ENCODE measurements at places on chromosomes 4 and X.
A peak's percentile ranks its signal among the peaks of the same experiment; 100 is the strongest.

GRCh38 chrX:17553469-17553868 lies 178.5 kb downstream of the NHS start:
- peak; percentile 19 for DNase-seq

- DNase-seq = no peak
Measured at GRCh38 chrX:77675986-77676385, 110.0 kb downstream of the ATRX start.

- no peak for DNase-seq
Measured at GRCh38 chr4:140014284-140014683, 139.7 kb downstream of the MAML3 start.

GRCh38 chr4:169051761-169052593 lies 41.9 kb upstream of the CBR4 start:
- no peak for DNase-seq

DNA sequence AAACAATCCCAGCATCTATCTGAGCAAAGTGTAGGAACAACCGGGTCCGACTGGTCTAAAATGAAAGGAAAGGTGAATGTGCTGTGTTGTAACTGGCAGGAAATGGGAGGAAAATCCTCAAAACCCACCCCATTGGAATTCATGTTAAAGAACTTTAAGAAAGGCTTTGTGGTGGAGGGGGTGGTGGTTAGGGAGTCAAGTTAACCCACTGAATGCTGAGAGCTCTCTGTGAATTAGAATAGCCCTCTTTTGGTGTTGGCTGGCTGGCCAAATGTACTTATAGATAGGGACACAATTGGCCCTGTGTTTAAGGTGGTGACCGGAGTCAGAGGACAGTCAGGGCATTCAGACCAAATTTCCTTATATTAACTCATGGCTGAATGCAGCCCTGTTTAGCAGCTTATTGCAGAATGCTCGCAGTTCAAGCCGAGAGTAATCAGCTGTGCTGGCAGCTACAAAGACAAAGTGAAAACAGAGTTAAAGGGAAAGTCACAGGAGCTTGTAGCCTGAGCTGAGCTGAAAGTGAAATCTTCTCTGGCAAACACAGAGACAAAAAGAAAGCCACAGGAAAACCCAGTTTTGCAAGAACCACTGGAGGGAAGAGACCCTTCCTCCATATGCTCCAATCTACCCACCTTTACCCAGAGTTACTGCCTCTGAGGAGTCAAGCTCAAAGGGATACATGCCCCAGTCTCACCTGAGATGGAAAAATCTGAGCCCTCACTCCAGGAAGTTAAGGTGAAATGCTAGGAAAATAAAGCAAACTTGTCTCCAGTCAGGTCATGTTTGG lies 38.5 kb upstream of the UGT2B7 start:
- DNase-seq = no peak

DNA sequence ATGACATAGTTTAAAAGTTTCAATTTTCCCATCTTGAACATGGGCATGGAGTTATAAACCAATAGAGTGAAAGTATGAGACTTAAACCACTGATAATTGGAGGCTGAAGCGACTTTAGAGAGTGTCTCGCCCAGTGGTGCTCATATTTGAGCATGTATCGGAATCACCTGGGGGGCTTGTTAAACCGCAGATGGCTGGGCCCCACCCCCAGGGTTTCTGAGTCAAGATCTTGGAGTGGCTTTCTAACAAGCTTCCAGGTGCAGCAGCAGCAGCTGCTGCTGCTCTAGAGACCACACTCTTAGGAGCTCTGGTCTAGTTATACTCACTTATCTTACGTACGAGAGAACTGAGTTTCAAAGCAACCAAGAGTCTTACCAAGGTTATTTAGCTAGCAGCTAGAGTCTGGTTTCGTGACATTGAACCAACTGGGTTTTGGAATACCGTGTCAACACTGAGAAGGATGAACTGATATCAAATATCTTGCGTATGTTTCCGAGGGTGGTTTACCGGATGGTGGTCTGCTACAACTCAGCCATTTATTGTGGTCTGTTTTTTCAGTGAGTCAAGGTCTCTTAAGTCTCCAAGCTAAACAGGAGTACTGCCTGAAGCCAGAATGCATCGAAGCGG lies 5.9 kb downstream of the PHEX start:
- no peak for DNase-seq

GRCh38 chr4:102868153-102868780 lies 525 bp upstream of the CISD2 start:
- DNase-seq = no peak

DNA sequence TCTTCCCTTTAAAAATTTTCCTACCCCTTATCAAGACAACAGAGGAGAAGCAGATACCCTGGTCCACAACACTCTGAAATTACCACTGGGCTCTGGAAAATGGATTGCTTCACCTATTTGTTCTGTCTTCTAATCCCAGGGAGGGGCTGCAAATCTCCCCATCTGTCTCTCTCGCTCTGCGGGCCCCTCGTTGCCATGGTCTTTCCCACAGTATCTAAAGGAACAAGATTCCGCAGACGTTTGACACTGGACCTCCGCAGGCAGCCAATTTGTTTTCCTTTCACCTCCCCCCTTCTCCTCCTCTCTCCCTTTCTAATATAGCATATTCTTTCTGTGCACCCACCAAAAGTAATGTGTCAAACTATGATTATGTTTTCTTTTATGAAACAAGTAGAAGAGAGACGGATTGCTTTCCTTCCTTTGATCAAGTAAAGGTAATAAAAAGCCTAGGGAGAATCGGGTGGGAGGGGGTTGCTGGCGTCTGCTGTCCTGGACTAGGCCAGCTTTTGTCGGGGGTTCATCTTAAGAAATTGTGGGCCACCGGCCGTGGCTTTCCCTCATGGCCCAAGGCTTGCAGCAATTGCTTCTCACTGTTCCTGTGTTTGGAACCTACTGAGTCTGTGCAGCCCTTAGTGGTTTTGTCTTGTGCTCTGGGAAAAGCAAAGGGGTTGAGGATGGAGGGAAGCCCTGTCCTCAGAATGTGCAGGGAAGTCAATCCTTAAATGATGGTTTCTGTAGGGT lies 81.0 kb downstream of the MGST2 start:
- DNase-seq = no peak

DNA sequence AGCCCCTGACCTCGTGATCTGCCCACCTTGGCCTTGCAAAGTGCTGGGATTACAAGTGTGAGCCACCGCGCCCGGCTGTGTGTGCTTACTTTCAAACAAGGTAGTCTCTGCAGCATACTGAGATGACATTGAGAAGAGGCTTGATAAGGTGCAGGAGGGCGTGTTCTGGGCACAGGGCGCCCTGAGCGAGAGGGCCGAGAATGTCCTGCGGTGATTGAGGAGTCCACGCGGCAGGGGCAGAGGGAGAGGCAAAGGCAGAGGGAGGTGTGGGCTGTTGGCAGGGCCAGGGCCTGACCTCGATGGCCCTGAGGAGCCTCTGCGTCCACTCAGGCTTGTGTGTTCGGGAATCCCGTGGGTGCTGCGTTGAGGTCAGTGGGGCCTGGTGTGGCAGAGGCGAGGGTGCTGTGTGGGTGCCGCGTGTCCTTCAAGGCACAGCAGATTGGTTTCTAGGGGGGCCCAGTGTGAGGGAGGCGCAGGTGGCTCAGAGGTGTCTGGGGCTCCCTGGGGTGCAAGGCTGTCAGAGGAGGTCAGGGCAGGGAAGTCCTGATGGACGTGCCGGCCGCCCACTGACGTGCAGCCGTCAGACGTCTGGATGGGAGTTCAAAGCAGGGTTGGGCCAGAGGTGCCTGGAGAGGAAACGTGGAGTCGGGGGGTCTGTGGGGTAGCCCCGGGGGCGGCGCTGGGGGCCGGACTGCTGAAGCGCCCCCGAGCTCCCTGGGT lies 12.1 kb downstream of the PCGF3 start:
- DNase-seq = no peak

DNA sequence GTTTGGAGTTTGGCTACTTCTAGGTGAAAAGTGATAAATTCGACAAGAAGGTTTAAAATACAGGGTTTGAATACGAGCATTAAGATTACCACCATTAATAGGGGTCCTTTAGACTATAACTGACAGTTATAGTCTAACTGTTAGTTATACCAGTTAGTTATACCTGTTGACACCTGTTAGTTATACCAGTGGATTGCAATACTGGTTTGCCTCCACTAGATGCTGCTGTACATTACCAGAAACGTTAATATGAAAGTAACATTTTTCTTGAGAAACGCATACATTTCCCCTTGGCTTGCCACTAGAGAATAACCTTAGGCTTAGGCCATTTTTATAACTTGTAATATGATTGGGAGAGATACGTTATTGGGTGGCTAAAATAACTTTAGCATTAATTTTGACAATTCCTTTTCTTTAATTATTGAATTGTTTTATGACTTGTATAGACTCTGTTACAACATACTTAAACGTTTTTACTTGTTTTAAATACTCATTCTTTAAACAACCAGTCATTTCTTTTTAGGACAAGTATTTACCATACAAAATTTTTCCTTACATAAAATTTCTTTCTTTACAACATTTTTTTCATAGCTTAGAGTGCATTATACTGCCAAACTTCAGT lies 911.2 kb downstream of the FSTL5 start:
- DNase-seq = peak; percentile 37

DNA sequence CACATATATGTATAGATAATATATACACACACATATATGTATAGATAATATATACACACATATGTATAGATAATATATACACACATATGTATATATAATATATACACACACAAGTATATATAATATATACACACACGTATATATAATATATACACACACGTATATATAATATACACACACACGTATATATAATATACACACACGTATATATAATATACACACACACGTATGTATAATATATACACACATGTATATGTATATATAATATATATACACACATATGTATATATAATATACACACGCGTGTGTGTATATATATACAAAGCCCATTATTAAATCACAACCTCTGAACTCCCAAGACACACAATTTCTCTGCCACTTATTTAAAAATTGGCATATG lies 8.0 kb upstream of the UBE2K start:
- no peak for DNase-seq

- no peak for DNase-seq
Measured at GRCh38 chr4:41881981-41882624, 53.1 kb upstream of the TMEM33 start.

DNA sequence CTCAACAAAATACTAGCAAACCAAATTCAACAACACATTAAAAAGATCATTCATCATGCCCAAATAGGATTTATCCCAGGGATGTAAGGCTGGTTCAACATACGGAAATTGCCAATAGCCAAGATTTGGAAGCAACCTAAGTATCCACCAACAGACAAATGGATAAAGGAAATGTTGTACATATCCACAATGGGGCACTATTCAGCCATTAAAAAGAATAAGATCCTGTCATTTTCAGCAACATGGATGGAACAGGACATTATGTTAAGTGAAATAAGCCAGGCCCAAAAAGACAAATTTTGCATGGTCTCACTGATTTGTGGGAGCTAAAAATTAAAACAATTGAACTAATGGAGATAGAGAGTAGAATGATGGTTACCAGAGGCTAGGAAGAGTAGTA lies 82.0 kb upstream of the FAM241A start:
- DNase-seq = no peak

- DNase-seq = no peak
Measured at GRCh38 chrX:132412208-132412607, 76.6 kb downstream of the MBNL3 start.

DNA sequence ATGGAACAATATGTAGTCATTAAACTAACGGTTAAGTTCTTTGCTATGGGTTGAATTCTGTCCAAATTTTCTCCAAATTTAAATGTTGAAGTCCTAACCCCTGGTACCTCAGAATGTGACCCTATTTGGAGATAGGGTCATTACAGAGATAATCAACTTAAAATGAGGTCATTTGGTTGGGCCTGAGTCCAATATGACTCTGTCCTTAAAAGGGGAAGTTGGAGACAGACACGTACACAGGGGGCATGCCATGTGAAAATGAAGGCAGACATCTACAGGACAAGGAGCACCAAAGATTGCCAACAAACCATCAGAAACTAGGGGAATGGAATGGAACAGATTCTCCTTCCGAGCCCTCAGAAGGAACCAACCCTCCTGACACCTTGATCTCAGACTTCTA lies 492.0 kb upstream of the FTHL17 start:
- no peak for DNase-seq

GRCh38 chrX:150842198-150842685 lies 56.2 kb downstream of the CD99L2 start:
- DNase-seq = no peak

- DNase-seq = no peak
Measured at GRCh38 chr4:16765546-16765945, 132.9 kb downstream of the LDB2 start.

- no peak for DNase-seq
Measured at GRCh38 chr4:8338351-8338961, 68.9 kb downstream of the HTRA3 start.

- DNase-seq = no peak
Measured at GRCh38 chrX:118524344-118524743, 28.7 kb downstream of the DOCK11 start.

- no peak for DNase-seq
Measured at GRCh38 chrX:24242649-24243175, 71.2 kb downstream of the SUPT20HL2 start.

DNA sequence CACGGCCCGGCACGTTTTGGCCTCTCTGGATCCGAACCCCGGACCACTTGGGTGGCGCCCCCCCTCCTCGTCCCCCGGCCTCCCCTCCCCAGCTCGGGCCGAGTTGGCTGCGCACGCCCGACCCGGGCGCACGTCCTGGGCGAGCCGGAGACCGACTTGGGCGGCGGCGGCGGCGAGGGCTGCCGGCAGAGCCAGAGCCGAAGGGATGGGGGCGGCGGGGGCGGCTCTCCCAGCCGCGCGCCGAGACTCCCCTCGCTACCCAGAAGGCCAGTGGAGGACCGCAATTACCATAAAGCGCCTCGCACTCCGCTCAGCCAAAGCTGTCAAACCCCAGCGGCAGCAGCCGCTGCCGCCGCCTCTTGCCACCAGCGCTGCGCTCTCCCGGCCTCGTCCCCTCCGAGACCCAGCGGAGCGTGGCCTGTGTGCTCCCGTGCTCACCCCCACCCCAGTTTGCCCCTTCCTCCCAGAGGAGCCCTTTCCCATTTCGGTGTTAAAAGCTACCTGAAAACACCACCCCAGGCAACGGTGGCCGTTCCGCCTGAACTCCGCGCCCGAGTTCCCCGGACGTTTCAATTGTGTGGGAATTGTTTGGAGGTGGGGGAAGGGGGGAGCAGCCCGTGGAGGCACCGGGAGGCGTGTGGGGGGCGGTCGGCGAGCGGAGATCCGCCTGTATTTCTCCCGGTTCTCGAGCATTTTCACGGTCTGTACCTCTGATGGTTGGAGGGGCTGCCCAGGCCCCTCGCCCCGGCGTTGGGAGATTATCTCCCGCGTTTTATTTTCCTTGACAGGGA lies 701 bp upstream of the BCOR start:
- peak; percentile 57 for DNase-seq

GRCh38 chr4:155759372-155760252 lies 791 bp downstream of the GUCY1B1 start:
- DNase-seq = peak; percentile 46

GRCh38 chr4:181319629-181320028 lies 923.6 kb upstream of the TENM3 start:
- no peak for DNase-seq

DNA sequence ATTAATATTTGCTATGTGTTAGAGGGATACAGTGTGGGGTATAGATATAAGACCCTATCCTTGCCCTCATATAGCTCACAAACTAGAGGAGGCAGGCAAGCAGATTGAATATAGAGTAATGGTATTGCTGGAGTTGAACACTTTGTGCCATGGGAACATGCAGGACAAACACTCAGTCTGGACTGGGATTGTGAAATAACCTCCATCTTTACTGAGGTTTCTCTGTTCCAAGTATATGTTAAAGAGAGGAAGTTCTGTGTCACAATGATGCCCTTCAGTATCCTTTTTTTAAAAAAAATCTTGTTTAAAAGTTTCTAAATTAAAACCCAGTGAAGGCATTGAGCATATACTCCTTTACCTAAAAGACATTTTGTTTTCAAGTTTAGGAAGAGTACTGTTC lies 8.7 kb downstream of the FABP2 start:
- no peak for DNase-seq

Data from ACHN (cell line).